NCI-H510A treated with DMSO at 0.1 percent for 48 hours (cell line): ENCODE measurements at places on chromosomes 11 and 22.

- DNase-seq: peak; percentile 82
Observed at GRCh38 chr11:34667810-34668582, 47.1 kb downstream of the EHF start.

GRCh38 chr11:64558065-64558745 lies 32.8 kb upstream of the SLC22A12 start:
- DNase-seq: no peak

GRCh38 chr11:44578279-44578678 lies 12.8 kb downstream of the CD82 start:
- DNase-seq: no peak

- DNase-seq: no peak
Observed at GRCh38 chr11:120182790-120183491, 27.9 kb upstream of the OAF start.

DNA sequence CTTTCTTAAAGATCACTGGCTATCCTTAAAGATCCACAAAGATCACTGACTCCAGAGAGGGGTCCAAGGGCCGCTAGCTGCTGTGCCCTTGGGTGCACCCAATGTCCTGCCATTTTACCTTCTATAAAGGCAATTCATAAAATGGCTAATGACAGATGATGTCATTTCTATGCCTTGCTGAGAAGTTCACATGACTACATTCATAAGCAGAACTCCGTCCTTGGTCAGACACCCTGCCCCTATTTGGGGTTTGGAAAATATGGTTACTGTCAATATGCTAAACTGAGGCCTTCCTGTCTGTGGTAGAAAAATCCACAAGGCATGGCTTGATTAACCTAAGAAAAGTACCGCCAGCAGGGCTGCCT lies 60.9 kb upstream of the BMAL1 start:
- DNase-seq: no peak

DNA sequence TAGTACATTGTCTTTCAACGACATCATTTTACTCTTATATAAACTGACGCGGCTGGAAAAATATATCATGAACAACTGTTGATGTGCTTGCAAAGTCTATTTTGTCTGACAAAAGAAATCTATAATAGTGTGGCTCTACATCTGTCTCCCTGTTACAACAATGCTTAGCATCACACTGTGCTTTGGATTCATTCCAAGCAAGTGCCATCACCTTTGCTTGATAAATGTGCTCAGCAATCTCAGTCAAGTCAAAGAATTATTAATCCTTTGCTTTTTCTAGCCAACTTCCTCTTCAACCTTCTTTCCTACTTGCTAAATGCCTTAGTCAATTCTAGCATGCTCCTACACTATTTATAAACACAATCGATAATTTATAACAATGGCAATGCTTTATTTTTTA lies 140.5 kb downstream of the FCHSD2 start:
- peak; percentile 28 for DNase-seq

- DNase-seq: no peak
Observed at GRCh38 chr22:32414191-32414590, 2.1 kb upstream of the RTCB start.

GRCh38 chr11:13298765-13299164 lies 21.2 kb downstream of the BMAL1 start:
- no peak for DNase-seq

DNA sequence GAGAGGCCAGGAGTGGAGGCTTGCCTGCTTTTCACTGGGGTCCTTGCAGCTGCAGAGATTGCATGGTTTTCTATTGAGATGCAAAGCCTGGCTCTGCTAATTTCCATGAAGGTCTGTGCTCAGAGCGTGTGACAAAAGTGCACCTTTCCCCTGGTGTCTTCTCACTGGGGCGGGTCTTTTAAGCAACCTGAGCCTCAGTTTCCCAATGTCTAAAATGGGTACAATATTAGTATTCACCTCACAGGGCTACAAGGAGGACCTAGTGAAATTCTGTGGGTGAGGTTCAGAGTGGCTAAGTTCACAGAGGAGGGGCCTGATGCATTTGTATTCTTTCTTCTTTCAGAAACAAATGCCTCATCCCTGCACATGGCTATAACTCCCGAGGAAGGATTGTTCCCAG lies 20.3 kb downstream of the PPM1F start:
- DNase-seq: no peak

GRCh38 chr22:49062802-49063544 lies 764.7 kb downstream of the BRD1 start:
- DNase-seq: no peak

- DNase-seq: no peak
Observed at GRCh38 chr11:13118650-13119049, 109.5 kb downstream of the RASSF10 start.

GRCh38 chr22:32627091-32627490 lies 152.5 kb downstream of the FBXO7 start:
- DNase-seq: no peak

DNA sequence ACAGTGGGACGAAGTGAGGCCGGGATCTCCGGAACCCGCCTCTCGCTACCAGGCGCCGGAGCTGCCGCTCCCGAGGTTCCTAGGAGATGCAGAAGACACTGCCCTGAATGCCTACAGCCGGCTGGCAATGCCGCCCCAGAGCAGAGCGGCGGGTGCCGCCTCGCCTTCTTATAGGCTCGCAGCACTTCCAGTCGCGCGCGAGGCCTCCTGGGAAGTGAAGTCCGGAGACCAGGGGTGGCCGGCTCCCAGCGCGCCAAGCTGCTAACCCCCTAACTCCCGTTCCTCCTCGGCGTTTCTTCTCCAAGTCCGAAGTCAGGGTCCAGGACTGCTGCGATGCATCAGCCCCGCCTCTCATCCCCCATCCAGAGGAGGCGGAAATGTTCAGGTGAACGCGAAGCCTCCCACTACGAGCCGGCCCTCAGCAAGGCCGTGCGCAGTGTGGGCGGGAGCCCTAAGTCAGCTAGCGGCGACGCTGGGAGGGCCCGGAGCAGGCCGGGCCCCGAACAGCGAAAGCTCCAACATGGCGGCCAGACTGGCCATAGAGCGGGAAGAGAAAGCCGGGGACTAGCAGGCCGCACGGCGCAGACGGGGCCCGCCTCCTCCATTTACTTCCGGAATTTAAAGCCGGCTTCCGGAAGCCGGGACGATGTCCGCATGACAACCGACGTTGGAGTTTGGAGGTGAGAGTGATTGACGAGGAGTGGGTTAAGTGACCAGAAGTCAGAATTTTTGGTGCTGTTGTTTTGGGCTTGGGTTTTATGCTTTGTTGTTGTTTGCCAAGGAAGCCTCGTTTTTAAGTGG lies at the start of the genes CYB561A3 and TMEM138:
CYB561A3 (minus strand) TSS at position 142 of the 801 bp plus-strand sequence. CDS start 5,169 bp downstream, outside the sequence.
TMEM138 (plus strand) TSS at position 634 of the 801 bp plus-strand sequence. CDS start 2,017 bp downstream, outside the sequence.
- peak; percentile 97 for DNase-seq
